ENCODE measurements at places on chromosomes 1 and 21. TPM values are rescaled to one million over a fixed set of nuclear protein-coding genes. Genes with fewer than 3 reads are reported as not detected.

Gene PACC1
- total RNA-seq: 17.1 TPM

Gene LPGAT1
- 42.7 TPM for total RNA-seq

- H3K36me3 ChIP-seq: no peaks in the 10 kb centered on the region
- peaks cover 2% of the 10 kb centered on the region for H3K4me1 ChIP-seq
- peaks cover 12% of the 10 kb centered on the region for H3K27me3 ChIP-seq
- no peak overlapping the region for H3K4me3 ChIP-seq
These were observed 6.4 kb downstream of the PBX1 start for GRCh38 chr1:164565357-164565756.

DNA sequence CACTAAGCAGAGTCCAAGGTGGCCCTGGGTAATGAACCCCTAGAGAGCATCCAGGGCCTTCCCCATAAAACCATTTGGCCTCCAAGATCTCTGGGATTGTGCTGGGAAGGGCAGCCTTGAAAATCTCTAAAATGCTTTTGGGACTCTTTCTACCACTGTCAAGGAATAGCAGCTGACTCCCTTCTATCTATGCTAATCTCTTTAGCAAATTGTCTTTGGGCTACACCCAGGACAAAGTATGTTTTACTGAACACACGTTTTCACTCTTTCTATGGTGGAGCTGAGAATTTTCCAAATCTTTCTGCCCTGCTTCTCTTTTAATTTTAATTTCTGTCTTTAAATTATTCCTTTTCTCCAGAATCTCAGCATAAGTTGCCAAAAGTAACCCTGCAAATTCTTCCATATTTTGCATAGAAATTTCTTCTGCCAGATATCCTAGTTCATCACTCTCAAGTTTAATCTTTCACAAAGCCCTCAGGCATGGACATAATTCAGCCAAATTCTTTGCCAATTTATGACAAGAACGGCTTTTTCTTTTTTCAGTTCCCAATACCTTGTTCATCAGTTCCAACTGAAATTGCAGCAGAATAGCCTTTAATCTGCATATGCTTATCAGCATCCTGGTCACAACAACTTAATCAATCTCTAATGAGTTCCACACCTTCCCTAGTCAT is 687.0 kb upstream of the ADGRL4 start:
- no peak overlapping the region for H3K27ac ChIP-seq
- no peaks in the 10 kb centered on the region for H3K27me3 ChIP-seq
- no peak overlapping the region for H3K4me3 ChIP-seq
- H3K36me3 ChIP-seq: no peaks in the 10 kb centered on the region
- H3K4me1 ChIP-seq: no peaks in the 10 kb centered on the region

GRCh38 chr1:163357378-163357777 is 35.6 kb downstream of the NUF2 start:
- H3K4me3 ChIP-seq: no peak overlapping the region
- peaks cover 8% of the 10 kb centered on the region for H3K27me3 ChIP-seq
- H3K36me3 ChIP-seq: peaks cover 13% of the 10 kb centered on the region
- no peak overlapping the region for H3K27ac ChIP-seq

- H3K27ac ChIP-seq: no peak overlapping the region
- H3K27me3 ChIP-seq: peaks cover 29% of the 10 kb centered on the region
- DNase-seq: no peak
- no peak overlapping the region for H3K4me3 ChIP-seq
These were observed 7.0 kb downstream of the KCND3 start for GRCh38 chr1:111982428-111982827.

GRCh38 chr1:54453509-54453908 is 47.3 kb upstream of the SSBP3 start:
- no peak overlapping the region for H3K4me3 ChIP-seq
- no peaks in the 10 kb centered on the region for H3K27me3 ChIP-seq
- H3K36me3 ChIP-seq: peaks cover 1% of the 10 kb centered on the region
- H3K27ac ChIP-seq: no peak overlapping the region
